ENCODE measurements at places on chromosomes 5 and 9.

- no peak for DNase-seq
Measured at GRCh38 chr5:65774346-65774745, 52.3 kb downstream of the NLN start.

GRCh38 chr5:56270058-56270457 lies 36.9 kb upstream of the ANKRD55 start:
- no peak for DNase-seq

DNA sequence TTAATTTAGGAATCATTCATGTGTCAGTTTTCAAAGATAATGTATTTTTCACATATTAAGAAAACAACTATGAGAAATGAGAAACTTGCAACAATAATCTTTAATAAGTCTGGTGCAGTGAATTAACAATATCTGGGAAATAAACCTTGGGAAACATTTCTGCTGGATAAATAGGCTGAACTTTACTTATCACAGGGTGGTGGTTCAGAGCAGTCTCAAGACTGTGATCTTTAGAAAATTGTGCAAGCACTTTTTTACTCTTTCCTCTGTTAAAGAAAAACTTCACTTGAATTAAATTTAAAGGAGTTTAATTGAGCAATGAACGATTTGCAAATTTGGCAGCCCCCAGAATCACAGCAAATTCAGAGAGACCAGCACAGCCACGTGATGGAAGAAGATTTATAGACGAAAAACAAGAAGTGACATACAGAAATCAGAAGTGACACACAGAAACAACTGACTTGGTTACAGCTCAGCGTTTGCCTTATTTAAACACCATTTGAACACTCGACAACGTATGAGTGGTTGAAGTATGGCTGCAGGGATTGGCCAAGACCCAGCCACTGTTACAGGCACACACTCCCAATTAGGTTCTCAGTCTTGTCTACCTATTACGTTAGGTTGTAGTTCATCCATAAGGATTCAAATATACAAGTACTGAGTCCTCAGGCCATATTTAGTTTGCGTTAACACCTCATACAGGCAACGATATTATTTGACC lies 631.9 kb downstream of the SLCO4C1 start:
- DNase-seq = no peak

- no peak for DNase-seq
Measured at GRCh38 chr5:5588386-5588785, 165.9 kb downstream of the ICE1 start.

DNA sequence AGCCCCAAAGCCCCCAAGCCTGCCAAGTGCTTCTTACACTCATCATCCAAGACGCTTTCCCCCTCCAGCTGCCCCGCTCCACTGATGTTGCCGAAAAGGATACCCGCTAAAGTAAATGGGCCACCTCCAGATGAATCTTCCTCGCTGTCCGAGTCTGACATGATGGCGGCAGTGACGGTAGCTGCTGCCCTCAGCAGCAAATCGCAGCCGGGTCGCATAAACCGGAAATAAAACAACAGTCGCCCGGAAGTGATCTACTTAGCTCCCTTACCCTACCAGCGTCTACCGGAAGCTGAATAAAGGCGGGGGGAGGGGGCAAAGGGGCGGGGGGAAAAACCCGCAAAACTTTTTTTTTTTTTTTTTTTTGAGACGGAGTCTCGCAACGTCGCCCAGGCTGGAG lies at the start of gene TAF1L:
TSS of gene TAF1L (minus strand) at position 308 of the 400 bp plus-strand sequence. CDS start at position 218, 90 bp downstream.
- no peak for DNase-seq

DNA sequence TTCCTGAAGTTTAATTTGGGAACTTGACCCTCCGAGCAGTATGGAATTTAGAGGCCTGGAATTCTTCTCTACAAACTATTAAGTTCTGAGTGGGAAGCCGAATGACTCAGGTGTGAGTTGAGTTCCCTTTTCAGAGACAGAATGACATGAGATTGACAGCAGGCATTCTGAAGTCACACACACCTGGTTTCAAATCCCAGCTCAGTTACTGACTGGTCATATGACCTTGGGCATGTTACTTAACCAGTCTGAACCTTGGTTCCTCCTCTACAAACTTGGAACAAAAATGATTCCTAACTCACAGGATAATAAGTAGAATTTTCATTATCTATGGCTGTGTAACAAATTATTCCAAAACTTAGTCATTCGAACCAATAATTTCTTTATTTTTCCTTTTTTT lies 45.5 kb upstream of the GPBP1 start:
- no peak for DNase-seq

- no peak for DNase-seq
Measured at GRCh38 chr5:82938901-82939725, 138.1 kb downstream of the TMEM167A start.

DNA sequence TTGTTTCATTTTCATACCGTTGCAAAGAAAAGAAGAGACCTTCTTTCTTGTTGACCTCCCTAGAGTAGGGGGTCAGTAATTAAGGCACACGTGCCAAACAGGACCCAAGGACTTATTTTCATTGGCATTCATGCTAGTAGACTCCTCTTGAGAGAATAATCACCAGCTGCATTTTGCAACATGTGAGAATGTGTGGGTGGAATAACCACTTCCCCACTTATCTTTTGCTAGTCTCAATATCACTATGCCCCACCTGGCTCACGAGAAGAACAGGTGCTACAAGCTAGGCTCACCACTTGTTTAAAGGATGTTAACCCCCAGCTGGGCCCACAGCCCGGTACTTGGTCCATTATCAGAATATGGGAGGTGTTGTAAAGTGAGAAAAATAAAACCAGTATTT lies 460.7 kb upstream of the MEF2C start:
- no peak for DNase-seq

DNA sequence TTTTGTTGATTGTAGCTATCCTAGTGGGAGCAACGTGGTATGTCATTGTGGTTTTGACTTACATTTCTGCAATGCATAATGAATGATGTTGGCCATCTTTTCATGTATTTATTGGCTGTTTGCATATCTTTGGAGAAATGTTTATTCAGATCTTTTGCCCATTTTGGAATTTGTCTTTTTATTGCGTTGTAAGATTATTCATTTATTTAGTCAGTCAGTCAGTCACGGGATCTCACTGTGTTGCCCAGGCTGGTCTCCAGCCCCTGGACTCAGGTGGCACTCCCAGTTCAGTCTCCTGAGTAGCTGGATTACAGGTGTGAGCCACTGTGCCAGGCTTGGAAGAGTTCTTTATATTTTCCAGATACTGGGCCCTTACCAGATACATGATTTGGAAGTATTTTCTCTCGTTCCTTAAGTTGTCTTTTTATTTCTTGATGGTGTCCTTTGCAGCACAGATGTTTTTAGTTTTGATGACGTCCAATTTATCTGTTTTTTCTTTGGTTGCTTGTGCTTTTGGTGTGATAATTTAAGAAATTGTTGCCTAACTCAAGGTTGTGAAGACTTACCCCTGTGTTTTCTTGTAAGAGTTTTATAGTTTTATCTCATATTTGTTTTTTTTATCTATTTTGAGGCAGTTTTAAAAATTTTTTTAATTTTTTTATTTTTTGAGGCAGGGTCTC lies 67.1 kb downstream of the EHMT1 start:
- DNase-seq = no peak

DNA sequence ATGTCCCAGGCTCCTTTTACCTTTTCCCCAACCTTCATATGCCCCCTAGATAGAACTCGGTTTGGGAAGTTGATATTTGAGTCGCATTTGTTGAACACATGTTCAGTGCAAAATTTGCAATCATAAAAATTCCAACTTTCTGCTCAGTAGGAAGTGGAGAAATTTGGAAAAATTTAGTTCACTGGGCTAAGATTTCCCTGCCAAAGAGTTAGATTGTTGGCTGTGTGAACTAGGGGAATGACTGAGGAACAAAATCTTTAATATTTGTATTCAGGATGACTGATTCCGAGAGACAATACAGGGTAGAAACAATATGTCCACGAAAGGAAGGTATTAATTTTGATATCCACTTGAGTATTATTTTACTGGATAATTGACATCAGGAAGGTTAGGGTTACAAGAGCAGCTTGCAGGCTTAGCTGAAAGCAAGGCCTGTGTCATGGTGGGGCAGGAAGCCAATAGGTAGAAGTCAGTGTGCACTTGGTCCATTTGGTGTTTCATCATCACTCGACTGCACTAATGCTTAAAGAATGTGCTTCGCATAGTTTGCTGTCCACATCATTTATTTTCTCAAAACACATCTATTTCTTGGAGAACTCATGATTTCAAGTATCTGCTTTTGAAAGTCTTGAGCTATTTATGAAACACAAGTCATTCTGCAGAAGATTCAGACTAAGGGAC lies 59.4 kb upstream of the GNA14 start:
- DNase-seq = no peak
